NCI-H1092 treated with DMSO at 0.1 percent for 48 hours (cell line): ENCODE measurements at places on chromosomes 3 and 15.

DNA sequence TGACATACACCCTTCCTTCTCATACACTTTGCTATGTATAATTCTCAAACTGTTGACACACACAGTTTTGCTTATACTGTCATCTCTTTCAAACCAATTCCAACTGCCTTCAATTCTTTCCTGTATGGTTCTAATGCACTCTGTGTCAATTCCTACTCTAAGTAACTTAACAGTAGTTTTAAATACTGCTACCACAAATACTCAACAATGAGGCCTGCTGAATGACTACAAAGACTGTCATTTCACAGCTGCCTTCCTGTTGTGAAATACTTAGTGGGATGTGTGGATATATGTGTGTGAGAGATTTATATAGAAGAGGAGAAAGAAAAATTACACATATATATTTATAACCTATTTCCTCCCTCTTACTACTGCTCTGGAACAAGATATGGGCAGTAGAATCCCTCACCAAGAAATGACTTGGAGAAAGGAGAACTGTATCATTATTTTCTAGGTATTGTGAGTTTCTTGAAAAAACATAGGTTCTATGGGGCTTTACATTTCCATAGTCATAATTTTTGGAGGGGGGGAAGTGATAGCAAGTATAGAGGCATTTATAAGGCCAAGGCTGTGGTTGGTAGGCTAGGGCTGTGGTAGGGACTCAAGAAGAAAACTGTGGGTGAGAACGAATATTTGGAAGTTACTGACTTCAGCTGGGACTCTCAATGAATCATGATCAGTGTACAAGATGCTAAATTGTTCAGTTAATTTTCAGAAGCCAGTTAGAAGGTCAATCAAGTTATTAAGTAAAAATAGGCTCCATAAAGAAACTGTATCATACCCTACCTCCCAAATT, 88.7 kb downstream of the ANKRD28 start:
- no peak for DNase-seq

DNA sequence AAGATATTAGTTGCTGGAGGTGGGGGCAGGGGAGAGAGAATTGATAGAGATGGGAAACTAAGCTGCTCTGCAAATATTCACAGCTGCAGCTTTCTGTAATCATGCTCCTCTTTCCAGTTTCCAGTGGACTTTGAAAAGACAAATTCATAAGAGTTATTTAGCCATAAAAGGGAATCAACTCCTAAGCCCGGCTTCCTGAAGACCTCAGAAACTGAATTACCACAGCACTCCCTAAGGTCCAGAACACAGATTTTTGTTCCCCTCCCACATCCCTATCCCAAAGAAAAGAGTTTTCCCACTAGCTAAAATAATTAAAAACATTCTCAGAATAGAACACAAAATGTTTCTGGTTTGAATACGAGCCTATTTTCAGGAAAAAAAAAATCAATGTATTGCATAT, 871.8 kb upstream of the NR2F2 start:
- DNase-seq = no peak

DNA sequence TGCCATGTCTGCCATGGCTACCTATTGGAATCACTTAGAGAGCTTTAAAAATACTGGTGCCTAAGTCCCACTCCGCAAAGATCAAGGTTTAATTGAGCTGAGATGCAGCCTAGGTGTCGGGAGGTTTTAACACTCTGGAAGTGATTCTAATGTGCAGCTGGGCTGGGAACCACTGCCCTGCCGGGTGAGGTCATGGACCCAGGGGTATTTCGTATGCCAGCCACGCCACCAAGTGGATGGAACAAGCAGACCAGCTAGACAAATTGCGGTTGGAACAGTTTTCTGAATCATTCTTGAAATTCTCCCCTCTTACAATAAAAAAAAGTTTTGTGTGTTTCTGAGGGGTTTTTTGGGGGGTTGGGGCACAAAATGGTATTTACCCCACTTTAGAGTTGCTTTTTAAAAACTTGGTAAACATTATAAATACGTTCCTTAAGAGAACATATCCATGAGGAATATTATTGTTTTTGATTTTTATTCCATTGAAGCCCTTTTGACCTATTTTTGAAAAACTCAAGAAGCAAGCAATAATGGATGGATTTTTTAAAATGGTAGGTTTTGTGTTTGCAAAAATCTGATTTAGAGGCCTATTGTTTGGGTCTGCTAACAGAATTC, 66.2 kb upstream of the CSTA start:
- DNase-seq = peak; percentile 45

DNA sequence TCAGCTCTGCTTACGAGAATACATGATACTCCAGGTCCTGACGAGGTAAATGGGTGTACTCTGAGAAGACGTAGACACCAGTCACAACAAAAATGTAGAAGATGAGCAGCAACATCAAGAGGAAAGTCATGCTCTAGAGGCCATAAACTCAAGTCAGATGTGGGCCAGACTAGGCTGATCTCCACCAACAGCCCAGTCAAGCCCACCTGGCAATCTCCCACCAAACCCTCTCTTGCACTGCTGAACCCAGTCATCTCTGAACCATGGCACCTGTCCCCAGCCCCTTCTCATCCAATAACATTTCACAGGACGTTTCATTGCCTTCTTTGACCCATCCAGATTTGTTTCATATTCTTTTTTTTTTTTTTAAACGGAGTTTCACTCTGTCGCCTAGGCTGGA, 10.8 kb upstream of the PDIA3 start:
- no peak for DNase-seq

DNA sequence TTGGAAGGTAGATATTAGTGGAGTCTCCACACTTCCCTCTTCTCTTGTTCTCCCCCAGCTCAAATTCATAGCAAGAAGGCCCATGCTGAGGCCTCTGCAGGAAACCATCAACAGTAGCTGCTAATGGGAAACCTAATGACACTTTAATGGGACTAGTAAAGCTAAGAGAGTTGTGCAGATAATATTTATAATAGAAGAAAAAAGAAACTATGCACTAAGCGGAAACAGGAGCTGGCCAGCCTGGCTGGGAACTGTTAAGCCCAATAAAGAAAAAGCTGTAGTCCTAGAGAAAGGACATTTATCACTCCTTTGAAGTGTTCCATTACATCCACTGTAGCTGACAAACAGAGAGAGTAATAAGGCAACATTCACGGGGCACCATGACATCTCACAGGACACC, 229.6 kb downstream of the IGSF11 start:
- no peak for DNase-seq

GRCh38 chr3:70400194-70400593, 87.8 kb upstream of the MDFIC2 start:
- DNase-seq = no peak

DNA sequence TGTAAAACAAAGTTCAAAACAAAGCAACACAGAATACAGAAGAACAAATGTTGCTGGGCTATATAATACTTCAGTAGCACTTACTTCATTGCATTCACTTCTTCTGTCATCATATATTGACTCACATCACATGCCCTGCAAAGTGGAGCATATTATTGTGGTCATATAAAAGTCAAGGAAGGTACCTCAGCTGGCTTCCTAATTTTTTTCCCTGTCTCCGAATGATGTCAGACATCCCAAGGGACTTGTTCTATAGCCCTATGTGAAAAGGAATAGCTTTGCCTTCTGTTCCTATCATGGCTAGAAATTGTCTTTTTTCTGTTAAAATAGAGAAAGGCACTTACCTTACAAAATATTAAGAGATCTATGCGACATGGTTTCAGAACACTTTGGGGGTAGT, 109.4 kb downstream of the LRTM1 start:
- DNase-seq = no peak

GRCh38 chr3:187252311-187252710, 39.2 kb downstream of the MASP1 start:
- DNase-seq = no peak

- no peak for DNase-seq
Observed at GRCh38 chr3:100740207-100740606, 30.9 kb downstream of the TFG start.

DNA sequence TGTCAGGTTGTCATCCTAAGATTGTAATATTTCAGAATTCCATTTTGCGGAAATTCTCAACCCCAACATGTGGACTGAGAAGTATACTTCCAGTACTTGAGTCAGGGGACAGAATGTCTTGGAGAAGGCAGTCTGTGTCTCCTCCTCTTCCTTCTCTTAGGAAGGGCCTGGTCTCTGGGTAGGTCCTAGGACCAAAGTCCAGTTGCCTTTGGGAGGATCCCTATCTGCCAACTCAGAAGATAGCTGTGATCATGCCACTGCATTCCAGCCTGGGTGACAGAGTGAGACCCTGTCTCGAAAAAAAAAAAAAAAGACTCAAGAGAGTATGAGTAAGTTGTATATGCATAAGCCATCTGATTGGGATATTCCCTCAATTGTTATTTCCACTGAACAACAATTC, 23.9 kb upstream of the FAM3D start:
- no peak for DNase-seq

DNA sequence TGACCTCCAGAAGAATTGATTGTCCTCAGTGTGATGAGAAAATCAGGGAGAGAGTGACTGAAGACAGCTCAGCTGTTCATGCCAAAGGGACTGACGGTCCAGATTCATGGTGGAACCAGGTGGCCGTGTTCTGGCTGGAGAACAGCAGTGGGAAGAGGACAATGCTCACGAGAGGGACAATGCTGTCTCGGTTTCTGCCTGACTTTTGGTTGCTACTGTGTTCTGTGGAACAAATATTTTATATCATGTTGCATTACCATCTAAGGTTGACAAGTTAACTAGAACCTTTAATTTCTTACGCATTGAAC, 58.0 kb upstream of the ULK4 start:
- no peak for DNase-seq

GRCh38 chr3:172707967-172708366, 2.9 kb downstream of the NCEH1 start:
- no peak for DNase-seq

- no peak for DNase-seq
Observed at GRCh38 chr3:190130696-190131095, 10.0 kb upstream of the P3H2 start.

GRCh38 chr3:125062904-125063618, 7.3 kb upstream of the HEG1 start:
- DNase-seq = no peak

DNA sequence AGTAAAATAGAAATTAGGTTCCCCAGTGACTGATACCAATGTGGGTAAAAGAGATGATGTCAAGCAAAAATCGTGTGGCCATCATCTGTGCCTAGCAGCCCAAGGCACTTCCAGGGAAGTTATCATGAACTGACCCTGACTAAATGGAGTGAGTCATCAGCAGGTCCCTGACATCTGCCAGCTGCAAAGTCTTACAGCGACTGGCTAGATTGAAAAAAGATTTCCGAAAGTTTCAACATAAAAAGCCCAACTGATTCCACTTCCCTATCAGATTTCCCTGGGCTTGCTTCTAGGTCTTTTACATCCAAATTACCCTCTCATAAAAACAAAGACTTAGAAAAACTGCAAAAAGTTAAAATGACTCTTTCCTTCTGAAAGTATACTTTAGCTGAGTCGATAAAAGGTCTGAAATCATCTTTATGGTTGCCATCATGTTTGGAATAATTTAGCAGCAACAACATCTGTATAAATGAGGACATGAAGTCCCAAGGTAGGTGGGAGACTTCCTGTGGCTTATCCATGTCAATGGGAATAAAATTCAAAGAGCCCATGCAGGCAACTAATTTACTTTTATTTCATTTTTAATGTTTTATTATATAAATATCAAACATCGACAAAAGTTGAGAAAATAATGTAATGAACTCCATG, 342.8 kb downstream of the ERC2 start:
- no peak for DNase-seq
